CD4-positive, alpha-beta T cell treated with Interleukin-1 beta for 1 hour (primary cell): ENCODE measurements at places on chromosomes 6 and 20.

DNA sequence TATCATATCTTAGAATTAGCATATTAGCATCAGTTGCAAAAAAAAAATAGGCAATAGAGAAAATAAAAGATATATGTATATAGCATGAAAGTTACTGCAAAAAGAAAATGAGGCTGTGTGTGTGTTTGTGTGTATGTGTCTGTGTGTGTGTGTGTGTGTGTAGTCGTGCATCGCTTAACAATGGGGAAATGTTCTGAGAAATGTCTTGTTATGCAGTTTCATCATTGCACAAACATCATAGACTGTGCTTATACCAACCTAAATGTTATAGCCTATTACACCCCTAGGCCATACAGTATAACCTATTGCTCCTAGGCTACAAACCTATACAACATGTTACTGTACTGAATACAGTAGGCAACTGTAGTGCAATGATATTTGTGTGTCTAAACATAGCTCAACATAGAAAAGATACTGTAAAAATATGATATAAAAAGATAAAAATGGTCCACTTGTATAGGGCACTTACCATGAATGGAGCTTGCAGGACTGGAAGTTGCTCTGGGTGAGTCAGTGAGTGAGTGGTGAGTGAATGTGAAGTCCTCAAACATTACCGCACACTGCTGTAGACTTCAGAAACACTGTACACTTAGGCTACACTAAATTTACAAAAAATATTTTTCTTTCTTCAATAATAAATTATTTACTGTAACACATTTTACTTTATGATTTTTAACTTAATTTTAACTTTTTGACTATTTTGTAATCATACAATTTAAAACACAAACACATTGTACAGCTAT, 805.1 kb downstream of the KIF16B start:
- no peak for DNase-seq

DNA sequence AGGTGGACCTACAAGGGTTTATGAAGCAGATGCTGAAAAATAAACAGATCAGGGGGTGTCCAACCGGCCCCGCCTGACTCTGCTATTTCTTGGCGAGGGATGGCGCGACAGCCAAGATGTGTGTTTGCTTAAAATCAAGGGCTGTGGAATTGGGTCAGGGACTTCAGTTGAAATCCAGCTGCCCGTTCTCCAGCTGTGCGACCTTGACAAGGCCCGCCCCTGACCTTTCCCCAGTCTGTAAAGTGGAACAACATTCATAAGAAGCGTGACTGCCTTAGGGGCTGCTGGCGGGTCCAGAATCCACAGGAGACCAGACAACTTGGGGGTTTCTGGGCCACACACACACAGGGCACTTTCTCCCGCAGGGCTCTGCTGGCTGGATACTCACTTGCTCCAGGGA, 517.5 kb downstream of the PREX1 start:
- DNase-seq: no peak

GRCh38 chr6:81933089-81933488, 180.6 kb upstream of the TENT5A start:
- DNase-seq: no peak

GRCh38 chr6:28251661-28252008, 434 bp downstream of the ZKSCAN4 start:
- peak; percentile 18 for DNase-seq

DNA sequence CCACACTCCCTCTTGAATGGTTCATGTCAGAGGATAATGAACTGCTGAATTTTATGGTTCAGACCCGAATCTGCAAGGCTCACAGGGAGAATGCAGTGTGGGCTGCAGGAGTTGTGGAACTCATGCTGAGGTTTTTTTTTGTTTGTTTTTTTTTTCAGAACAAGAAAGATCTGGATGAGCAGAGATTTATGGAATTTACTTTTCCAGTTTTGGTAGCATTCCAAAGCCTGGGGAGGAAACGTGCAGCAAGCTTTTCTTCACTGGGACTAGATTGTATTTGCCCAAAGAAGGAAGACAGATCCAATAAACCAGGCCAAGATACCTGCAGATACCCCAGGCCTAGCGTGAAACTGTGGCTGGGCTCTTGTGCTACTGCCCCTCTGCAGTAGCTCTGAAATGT, 223.9 kb upstream of the TAB2 start:
- DNase-seq: no peak

- no peak for DNase-seq
These were observed 356.6 kb upstream of the SULF2 start for GRCh38 chr20:48141660-48142515.

GRCh38 chr20:47691625-47692024, 93.7 kb downstream of the SULF2 start:
- DNase-seq: no peak

GRCh38 chr6:125812394-125813292, 21.9 kb downstream of the NCOA7 start:
- DNase-seq: no peak

GRCh38 chr6:154241581-154241980, 115.0 kb downstream of the IPCEF1 start:
- DNase-seq: no peak

DNA sequence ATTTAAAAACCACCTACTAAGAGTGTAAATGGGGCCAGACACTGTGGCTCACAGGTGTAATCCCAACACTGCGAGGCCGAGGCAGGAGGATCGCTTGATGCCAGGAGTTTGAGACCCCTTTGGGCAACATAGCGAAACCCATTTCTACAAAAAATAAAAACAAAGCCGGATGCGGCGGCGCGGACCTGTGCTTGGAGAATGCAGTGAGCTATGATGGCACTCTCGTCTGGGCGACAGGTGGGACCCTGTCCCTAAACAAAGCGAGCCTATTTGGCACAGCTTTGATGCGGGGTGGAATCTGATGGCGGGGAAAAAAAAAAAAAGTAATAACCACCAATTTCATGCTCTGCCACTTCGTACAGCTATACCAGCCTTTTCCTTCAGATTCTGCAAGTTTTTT, 1.1 kb downstream of the TCP1 start:
- DNase-seq: no peak

DNA sequence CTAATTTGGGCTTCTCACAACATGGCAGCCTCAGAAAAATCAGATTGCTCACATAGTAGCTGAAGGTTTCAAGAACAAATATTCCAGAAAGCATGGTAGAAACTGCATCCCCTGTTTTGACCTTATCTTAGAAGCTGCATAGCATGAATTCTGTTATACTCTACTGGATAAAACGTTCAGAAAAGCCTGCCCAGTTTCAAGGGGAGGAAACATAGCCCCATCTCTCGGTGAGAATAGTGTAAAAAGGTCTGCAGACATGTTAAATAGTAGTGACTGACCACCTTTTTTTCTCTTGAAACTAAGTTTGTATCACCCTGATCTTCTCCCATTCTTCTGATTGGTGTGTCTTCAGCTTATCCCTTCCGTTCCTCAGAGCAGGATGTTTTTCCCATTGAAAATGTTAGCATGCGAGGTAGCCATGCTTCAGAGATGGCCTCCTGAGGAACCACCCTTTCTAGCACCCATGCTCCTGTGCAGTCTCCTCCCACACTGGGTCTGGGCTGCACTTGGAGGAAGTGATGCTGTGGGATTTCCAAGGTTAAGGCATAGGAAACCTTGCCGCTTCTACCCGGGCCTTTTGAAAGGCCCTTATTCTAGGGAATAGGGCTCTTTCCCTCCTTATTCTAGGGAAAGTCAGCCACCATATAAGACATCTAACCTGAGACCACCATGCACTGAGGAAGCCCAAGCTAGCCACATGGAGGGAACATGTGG, 50.1 kb downstream of the MARCKS start:
- DNase-seq: no peak

- peak; percentile 56 for DNase-seq
These were observed 79.1 kb downstream of the ELOVL4 start for GRCh38 chr6:79868098-79868722.

GRCh38 chr6:169042061-169042460, 211.6 kb downstream of the THBS2 start:
- no peak for DNase-seq

GRCh38 chr6:4401408-4402368, 266.3 kb upstream of the ECI2 start:
- DNase-seq: no peak

DNA sequence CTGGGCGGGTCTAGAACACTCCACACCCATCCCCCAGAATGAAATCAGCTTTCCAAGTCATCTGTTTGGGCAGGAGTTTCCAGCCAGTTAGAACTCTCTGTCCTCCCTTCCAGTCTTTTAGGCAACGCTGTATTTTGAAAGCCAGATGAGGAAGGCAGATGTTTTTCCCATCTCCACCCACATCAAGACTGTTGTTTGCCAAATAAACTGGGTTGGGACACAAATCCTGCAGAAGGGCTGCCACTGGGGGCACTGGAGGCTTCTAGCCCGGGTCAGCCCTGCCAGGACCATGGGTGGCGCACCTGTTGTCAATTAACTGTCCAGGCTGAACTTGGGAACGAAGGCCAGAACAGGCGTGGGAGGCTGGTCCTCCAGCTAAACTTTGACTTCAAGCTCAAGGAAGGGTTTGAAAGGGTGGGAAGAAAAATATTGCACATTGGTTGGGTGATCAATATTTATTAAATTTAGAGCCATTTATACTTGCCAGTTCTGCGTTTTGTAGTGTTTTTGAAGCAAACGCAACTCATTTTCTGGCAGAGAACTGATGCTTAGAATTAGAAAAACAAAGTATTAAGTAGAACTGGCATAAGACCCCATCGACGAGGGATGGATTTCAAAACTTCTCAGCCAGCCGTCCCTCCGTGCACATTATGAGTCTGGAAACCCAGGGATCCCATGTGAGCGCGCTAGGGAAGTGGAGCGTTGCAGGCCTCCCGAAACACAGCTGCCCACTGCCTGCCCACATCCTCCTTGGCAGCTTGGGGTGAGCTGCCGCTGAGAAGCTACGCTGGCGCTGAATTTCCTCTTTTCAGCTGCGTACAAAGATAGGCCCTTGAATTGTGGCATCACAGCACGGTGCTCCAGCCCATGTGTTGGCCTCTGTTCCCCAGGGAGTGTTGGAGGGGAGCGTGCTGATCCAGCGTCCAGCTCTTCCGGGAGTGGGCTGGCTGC, 297.4 kb downstream of the QKI start:
- peak; percentile 58 for DNase-seq

DNA sequence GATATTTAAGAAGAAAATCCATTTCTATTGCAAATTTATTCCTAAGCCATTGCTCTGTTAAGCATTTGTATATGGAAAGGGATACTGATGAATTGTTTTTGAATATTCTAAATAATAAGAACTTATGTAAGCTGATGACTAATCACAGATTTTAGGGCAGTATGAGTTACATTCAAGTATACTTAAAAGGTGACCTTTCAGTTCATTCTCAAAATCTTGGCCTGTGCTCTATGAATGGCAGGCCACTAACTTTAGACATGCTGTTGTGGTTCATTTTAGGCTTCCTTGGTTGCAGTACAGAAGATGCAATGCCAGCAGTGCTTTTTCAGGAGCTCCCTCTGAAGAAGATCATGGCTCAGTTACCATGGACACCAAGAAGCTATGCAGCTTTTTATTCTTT, 380.4 kb downstream of the CENPW start:
- DNase-seq: no peak

DNA sequence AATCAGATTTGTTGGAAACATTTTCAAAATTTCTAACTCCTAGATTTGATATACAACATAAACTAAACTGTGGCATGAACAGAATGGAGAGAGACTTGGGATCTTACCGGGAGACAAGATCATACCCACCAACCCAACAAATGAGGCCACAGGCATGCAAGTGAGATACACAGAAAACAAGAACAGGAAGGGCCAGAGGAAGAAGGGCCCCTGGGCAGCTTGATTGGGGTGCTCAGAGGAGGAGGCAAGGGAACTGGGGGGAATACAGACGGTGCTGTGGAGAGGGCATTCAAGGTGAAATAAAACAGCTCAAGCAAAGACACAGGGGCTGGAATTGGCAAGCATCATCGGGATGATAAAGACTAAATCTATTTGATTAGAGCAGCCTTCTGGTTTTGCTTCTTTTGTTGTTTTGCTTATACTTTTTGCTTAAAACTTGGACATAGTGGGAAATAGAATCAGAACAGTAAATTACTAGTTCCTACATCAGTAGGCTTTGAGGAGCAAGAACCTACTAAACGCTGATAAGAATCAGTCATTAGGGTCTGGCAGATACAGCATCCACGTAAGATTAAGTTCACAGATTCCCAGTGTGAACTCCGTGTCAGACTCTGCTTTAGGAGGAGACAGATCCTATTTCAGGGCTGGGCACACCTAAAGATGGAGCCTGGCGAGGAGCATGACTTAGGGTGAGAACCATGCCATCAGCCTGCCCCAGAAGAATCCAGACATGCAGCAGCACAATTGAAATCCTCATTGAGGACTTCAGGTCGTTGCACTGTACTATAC, 3.5 kb upstream of the RAMACL start:
- DNase-seq: no peak

GRCh38 chr6:151095538-151096254, 144.1 kb upstream of the AKAP12 start:
- DNase-seq: no peak

GRCh38 chr6:4682431-4683097, 93.6 kb upstream of the CDYL start:
- DNase-seq: no peak

GRCh38 chr6:80605165-80605989, 498.9 kb downstream of the BCKDHB start:
- DNase-seq: peak; percentile 19

GRCh38 chr20:43691928-43692524, 25.1 kb downstream of the MYBL2 start:
- peak; percentile 55 for DNase-seq

- no peak for DNase-seq
These were observed 81.7 kb downstream of the FAM217A start for GRCh38 chr6:3997177-3997770.

- no peak for DNase-seq
These were observed 38.4 kb upstream of the EIF2S2 start for GRCh38 chr20:34150306-34151000.
